AG20443 (cell line): ENCODE measurements at places on chromosomes 6 and 20.
A peak's percentile ranks its signal among the peaks of the same experiment; 100 is the strongest.

DNA sequence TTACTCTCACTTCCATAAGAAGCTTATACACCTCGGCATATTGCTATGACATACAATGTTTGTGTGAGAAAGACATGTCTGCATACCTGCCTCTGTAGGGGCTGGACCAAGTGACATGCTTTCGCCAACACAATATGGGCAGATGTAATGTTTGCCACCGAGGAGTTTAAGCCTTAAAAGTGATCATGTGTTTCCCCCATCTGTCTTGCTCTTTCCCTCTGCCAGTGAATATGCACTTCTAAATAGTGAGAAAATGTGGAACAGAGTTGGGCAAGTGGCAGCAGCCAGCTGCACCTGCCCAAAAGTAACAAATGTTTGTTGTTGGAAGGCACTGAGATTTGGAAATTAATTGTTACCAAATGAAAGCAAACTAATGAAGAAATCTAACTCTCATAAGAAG lies 274.8 kb upstream of the BTBD3 start:
- DNase-seq: no peak

DNA sequence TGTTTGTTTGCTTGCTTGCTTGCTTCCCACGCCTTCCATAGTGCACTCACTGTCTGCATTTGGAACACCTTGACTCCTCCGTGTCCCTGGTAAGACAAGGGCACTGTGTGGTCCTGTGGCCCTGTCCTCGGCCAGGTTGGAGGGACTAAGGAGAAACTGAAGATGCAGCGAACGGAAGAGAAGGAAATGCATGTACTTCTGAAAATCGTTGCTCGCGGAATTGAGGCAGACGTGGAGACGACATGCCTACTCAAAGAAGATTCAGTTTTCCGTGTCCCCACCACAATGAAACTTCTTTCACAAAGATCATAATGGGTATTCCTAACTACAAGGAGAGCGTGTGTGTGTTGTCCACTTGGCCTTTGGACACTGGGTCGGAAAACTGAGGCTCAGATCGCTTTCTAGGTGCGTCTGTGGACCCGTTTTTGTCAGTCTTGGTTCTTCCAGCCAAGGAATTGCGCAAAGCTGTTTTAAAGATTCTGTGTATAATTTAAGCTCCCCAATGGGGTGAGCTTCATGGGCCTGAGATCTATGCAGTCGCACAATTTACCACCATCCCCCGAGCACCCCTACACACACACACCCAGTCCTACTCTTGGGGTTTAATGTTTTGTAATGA lies 120.4 kb upstream of the ZNF184 start:
- DNase-seq: no peak

DNA sequence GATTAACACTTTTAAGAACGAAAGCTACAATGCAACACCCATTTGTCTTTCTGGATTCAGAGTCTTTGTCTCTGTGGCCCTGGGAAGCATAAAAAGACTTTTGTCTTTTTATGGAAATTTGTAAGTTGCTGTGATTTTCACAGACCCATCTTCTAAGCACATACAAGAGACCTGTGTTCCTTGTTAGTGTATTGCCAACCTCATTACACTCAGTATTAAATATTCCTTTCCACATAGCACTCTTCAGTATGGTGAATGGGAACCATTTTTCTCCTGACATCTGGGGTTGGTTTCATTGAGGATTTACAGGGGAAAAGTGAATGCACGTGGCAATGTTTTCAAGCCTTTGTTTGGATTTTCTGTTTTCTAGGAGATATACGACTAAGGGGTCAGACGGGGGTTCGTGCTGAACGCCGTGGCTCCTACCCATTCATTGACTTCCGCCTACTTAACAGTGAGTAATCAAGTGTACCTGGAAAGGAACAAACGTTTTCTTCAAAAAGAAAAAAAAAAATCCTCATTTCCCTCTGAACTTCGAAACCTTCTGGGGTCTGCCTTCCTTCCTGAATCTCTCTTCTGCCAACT lies 141.7 kb downstream of the MTFR2 start:
- DNase-seq: no peak

- peak; percentile 71 for DNase-seq
Observed at GRCh38 chr6:118650582-118651281, 659 bp downstream of the CEP85L start.

GRCh38 chr6:146542881-146543210 lies 787 bp upstream of the RAB32 start:
- DNase-seq: no peak

- no peak for DNase-seq
Observed at GRCh38 chr20:33858666-33859065, 47.5 kb downstream of the CHMP4B start.

DNA sequence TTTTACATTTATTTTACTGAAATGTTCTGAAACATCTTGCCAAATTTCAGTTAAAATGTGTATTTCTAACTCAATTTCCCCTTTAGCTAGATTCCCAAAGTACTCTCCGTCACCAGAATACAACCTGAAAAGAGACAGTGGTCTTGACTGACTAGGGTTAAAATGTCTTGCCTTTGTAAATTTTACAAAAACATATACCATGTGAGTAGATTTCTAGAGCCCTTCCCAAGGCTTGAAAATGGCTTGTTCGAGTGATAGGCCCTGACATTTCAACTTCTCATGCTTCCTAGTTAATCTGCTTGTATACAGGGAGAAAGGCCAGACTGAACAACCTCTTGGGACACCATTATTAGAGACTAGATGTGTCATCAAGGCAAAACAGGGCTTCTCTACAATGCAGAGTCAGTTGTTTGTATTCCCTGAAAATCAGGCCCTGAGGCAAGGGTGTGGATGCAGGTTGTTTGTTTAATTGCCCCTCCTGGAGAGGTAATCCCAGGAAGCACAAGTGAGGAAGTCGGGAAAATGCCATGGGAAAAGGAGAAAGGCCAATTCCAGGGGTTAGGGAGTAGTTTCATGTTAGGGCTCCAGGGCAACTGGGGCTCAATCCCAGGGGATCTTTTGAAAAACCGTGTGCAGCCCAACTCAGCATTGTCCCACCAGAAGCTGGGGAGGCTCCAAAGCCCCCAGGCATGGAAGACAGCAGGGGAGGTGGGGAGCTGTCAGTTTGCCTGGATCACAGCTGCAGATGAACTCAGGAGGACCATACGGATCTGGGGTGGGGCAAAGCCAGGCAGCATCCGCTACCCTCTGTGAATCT lies 11.6 kb upstream of the TFB1M start:
- DNase-seq: no peak

- no peak for DNase-seq
Observed at GRCh38 chr6:71459162-71459561, 170.6 kb downstream of the OGFRL1 start.

- no peak for DNase-seq
Observed at GRCh38 chr20:57410398-57410920, 19.3 kb downstream of the RBM38 start.

- DNase-seq: no peak
Observed at GRCh38 chr6:46990031-46990644, 52.0 kb downstream of the ADGRF1 start.

DNA sequence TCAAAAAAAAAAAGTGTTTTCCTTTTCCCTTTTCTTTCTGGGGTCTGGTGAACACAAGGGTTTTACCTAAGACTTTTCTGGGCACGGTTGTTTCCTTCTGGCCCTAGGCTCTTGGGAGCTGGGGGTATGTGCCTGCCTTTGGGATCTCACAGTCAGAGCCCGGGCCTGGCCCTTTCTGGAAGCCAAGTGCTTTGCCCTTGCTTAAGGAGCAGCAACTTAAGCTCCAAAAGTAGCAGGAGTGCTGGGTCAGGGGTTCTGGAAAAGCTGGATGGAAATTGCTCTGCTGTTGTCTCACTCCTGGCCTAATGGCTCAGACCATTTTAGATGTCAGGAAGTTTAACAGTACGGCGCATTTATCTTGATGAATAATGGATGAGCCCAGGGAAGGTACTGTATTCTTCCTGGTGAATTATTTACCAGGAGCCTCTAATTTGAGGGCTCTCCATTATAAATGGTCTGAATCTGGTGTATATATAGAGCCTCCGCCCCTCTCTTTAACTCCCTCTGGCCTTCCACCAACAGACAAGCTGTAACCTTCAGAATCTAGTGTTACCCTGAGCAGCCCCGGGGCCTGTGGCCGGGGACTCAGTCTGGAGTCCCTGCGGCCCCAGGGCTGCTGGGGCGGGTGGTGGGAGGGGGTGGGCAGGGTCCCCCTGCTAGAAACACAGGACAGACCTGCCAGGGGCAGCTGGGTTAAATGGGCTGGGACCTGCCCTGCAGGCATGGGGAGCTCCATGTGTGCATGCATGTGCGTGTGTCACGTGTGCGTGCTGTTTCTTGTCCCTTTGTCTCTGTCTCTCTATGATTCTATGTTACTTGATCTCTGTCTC lies 37.5 kb downstream of the PTK7 start:
- DNase-seq: no peak

GRCh38 chr20:57788936-57789613 lies 79.3 kb upstream of the PMEPA1 start:
- DNase-seq: no peak

DNA sequence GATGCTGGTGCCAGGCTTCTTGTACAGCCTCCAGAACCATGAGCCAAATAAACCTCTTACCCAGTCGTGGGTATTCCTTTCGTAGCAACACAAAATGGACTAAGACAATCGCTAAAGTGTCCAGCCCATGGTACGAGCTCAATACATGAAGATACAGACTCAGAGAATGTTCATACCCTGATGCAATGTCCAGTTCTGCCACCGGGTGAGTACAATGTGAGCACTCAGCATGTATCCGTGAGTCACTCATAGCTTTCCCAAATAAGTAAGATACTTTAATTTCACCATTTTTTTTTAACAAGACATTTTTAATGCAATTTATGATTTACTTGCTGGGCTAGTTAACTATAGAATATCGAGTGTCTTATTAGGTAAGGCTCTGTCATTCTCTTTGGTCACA lies 26.7 kb upstream of the PDE10A start:
- DNase-seq: no peak

GRCh38 chr20:22775671-22776139 lies 191.3 kb upstream of the FOXA2 start:
- no peak for DNase-seq

- peak; percentile 18 for DNase-seq
Observed at GRCh38 chr6:10098756-10099528, 315.9 kb downstream of the TFAP2A start.

DNA sequence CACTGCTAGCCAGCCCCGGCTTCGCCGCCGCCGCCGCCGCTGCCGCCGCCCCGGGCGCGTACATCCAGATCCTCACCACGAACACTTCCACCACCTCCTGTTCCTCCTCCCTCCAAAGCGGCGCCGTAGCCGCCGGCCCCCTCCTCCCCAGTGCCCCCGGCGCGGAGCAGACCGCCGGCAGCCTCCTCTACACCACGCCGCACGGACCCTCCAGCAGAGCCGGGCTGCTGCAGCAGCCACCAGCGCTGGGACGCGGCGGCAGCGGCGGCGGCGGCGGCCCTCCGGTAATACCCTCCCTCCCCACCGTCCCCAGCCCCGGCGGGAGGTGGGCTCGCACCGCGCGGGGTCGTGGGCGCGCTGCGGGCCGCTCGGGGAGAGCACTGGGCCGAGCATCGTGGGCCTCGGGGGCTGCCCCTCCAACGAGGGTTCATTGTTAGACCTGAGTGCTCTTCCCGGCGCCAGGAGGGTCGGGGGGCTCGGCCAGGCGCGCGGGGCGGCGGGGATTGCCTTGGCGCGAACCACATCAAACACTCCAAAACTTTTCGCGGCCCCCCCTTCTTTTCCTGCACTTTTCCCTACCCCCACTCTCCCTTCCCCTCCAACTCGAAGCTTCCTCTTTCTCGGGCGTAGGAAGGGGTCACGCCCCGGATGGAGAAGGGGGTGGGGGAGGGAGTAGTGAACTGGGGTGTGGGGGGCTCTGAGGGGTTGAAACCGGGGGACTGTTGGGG lies 827 bp downstream of the E2F3 start:
- DNase-seq: peak; percentile 34

GRCh38 chr20:51428401-51429143 lies 113.9 kb downstream of the NFATC2 start:
- peak; percentile 75 for DNase-seq

DNA sequence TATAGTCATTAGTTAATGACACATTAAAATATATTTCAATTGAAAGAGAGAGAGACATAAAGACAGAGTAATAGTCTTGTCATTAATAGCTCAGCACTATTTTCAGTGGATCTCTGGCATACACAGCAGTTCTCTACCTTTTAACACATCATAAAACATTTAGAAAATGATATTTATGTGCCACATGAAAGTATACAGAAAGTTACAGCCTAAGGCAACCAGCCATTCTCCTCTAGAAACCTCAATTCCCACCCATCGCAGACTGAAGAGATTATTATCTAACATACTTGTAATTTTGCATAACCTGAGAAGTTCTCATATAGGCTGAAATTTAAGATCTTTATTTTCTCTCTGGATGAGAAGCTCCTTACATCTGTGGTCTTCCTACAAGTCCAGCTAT lies 58.7 kb upstream of the FAM83B start:
- DNase-seq: no peak

- peak; percentile 60 for DNase-seq
Observed at GRCh38 chr20:24469116-24469893, at the start of gene SYNDIG1. SYNDIG1 (plus strand) TSS chr20:24469629; CDS start chr20:24543098, 73,469 bp downstream.

GRCh38 chr20:18702736-18703135 lies 110.8 kb upstream of the SCP2D1 start:
- DNase-seq: peak; percentile 77

GRCh38 chr6:73062837-73063236 lies 162.5 kb downstream of the KHDC1L start:
- DNase-seq: no peak

DNA sequence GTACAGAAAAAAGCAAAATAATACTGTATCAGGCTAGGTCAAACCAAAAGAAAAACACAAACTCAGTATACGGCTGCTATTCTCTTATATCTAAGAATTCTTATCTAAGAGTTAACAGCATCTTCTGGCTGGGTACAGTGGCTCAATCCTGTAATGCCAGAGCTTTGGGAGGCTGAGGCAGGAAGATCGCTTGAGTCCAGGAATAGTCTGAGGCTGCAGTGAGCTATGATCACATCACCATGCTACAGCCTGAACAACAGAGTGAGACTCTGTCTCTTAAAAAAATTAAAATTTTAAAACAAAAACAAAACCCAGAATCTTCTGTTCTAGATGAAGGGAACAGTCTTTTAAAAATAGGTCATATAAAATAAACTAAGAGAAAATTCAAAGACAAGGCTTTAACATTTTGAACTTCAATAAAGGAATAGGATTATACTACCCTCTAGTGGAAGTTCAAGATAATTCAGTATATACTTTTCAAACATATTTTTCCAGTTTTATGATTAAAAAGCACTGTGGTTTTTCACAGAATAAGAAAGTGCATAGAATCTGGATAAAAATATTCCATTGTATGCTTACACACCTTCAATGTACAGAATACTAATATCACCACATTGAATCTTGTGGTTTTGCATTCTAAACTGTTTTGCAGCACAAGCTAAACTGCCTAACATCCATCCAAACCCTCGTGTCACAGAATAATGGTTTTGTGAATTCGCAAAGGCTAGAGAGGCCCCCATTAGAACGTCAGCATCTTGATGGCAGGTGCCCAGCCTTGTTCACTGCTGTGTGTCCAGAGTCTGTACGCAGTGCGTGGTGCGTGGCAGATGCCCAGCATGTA lies 39.3 kb downstream of the DTNBP1 start:
- DNase-seq: peak; percentile 24
